CD4-positive, alpha-beta T cell treated with Interleukin-17A for 4 hours (primary cell): ENCODE measurements at places on chromosomes 16 and 17.

- DNase-seq: no peak
These were observed 218.3 kb downstream of the CDH13 start for GRCh38 chr16:82845116-82845515.

DNA sequence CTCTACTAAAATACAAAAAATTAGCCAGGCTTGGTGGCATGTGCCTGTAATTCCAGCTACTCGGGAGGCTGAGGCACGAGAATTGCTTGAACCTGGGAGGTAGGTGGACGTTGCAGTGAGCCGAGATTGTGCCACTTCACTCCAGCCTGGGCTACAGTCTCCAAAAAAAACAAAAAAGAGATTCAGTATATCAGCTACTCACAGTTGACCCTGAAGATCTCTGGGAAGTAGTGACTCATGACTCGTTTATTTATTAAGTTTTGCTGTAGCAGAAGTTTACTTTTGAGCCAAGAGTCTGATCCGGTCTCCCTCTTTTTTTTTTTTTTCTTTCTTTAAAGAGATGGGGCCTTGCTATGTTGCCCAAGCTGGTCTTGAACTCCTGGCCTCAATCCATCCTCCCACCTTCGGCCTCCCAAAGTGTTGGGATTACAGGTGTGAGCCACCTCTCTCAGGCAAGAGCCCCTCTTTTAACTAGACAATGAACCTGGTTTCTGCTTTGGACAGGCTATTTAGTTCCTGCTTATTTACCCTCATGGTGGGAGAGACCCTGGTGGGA, 4.4 kb downstream of the MVP start:
- no peak for DNase-seq

DNA sequence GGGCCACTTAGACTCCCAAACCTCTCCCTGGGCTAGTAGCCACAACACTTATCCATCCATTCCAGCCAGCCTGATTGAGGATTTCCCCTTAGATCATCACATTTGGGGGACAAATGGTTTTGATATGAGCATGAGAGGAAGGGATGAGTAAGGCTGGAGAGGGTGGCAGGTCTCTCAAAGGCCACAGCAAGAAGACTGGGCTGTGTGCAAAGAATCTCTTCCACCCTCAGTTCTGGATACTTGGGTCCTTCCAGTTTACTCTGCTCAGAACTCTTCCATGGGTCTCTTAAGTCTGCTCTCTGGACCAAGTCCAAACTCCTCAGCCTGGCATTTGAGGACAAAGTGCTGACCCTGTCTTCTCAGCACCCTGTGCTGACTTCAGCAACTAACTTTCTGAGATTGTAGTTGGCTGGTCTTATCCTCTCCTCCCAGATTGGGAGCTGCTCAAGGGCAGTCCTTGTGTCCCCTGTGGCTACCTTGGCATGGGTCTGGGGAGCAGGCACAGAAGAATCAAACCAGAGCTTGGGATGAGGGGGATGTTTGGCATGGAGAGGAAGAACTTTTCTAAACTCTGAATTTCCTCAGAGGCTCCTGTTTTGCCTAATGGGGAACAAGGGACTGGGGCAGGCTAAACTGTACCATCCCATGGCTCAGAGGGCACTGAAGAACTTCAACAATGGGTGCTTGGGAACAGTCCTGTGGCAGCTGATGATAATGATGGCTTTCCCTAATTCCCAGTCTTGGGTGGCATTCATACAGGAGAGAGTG, 3.1 kb upstream of the NFATC3 start:
- no peak for DNase-seq

- no peak for DNase-seq
These were observed 17.1 kb downstream of the DEF8 start for GRCh38 chr16:89965447-89966225.

DNA sequence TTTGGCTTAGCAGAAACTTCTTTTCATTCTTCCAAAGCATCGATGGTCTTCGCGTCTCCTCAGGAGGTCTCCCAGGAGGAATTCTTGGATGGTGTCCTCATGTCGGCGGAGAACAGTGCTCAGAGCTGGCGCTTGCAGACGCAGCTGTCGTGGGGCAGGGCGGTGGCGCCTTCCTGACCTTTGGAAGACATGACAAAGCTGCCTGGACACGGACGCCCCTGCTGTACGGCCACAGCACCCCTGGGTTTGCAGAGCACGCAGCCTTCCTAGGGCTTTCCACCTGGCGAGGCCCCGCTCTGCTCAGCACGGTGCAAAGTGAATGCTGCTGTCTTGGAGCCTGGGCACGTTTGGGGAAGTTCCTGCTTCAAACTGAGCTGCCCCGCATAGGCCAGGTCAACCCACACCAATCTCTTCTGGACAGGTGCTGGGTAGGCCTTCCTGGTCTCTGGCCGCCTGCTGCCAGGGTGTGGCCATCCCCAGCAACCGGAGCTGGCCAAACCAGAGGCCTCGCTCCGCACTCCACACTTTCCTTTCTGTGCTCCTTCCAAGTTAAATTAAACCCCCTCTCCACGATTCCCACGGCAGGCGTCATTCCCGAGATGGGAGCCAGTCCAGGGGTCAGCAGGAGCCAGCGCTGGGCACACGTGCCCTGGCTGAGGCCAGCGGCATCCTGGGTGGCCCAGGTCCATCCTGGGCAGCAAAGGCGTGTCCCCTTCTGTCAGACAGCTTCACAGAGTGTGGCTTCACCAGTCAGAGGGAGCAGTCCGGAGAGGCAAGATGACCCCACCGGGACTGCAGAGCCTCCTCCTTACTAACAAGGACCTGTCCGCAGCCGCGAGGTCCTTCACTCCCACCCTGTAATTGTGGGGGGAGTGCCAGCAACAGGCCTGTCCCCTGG, 15.0 kb upstream of the KREMEN2 start:
- no peak for DNase-seq

DNA sequence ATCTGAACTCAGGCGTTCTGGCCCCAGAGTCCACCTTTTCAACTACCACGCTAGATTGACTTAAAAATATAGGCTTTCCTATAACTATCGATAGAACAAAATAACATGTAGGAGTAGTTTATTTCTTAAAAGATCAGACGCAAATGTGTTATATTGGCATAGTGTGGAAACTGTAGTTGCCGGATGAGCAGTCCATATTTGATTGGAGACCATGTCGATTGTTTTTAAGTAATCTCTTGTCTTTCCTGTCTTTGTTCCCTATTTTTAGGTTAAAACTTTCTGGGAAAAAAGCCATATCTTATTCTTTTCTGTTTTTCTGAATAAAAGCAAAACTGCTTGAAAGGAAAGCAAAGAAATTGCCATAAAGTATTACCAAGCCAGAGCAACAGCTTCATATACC, 53.1 kb downstream of the GAN start:
- no peak for DNase-seq

- no peak for DNase-seq
These were observed 8.5 kb downstream of the ADGRG3 start for GRCh38 chr16:57676553-57677085.

- no peak for DNase-seq
These were observed 21.3 kb upstream of the MFSD6L start for GRCh38 chr17:8820311-8821010.

DNA sequence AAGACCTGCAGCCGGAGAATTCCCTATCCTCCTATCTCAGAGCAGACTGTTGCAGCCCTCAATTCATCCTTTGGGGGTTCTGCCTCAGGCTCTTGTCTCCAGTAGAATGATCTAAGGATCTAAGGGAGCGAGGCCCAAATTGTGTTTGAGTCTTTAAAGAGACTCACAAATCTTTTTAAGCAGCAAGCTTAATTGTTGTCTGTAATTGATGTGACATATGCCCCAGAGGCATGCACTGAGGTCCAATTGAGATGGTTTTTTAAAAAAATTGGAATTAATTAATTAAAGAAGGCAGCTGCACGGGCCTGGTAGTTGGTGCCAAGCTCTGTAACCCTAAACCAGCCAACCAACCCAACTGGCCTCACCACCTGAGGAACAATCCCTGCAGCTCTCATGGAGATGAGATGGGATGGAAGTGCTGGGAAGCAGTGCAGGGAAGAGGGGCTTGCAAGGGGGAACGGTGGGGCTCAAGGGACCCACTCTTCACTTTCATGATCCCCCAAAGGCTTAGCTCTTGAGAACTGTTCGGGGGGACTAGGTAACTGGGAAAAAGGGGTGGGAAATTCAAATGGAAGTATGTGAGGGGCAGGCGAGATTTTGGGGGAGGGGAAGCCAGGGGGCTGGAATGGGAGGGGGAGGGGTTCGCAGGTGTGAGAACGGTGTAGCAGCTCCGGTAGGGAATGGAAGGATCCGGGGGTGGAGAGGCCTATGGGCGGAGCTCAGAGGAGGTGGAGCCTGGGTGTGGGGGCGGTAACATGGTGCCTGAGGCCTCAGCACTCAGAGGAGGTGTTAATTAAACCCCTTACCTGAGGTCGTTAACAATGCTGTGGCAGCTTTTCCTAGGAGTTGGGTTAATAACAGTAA, 9.2 kb upstream of the ZNF652 start:
- DNase-seq: no peak

GRCh38 chr16:22347100-22347820, 27.2 kb downstream of the CDR2 start:
- DNase-seq: no peak

GRCh38 chr16:27498916-27499658, 50.6 kb downstream of the GTF3C1 start:
- no peak for DNase-seq

DNA sequence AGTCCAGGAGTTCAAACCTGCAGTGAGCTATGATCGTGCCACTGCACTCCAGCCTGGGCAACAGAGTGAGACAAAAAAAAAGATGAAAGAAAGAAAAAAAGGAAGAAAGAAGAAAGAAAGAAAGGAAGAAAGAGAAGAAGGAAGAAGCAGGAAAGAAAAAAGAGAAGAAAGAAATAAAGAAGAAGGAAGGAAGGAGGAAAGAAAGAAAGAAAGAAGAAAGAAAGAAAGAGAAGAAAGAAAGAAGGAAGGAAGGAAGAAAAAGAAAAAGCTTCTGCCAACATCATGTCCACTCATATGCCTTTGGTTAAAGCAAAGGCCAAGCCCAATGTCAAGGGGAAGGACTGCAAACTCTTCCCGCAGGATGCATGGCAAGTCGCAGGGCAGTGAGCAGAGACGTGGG, 143.2 kb downstream of the IRX3 start:
- DNase-seq: no peak

- DNase-seq: no peak
These were observed 11.9 kb upstream of the GLIS2 start for GRCh38 chr16:4303973-4304372.

DNA sequence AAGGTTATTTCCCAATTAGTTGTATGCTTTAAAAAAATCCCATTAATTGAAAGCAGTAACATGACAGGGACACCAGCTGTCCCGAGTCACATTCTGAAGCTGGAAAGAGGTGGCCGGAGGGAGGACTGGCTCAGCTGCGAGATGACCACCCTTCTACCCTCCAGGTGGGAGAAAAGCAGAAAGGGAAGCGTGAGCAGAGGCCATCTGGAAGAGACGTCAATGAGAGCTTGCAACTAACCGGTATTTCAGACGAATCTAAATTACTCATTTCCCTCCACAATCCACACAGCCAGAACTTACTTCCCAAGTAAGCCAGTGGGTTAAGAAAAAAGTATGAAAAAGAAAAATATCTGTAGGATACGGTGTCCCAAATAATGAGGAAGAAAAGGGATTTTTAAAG, 28.5 kb upstream of the SLC38A8 start:
- DNase-seq: no peak

GRCh38 chr16:27761816-27762215, 211.9 kb downstream of the KATNIP start:
- no peak for DNase-seq

DNA sequence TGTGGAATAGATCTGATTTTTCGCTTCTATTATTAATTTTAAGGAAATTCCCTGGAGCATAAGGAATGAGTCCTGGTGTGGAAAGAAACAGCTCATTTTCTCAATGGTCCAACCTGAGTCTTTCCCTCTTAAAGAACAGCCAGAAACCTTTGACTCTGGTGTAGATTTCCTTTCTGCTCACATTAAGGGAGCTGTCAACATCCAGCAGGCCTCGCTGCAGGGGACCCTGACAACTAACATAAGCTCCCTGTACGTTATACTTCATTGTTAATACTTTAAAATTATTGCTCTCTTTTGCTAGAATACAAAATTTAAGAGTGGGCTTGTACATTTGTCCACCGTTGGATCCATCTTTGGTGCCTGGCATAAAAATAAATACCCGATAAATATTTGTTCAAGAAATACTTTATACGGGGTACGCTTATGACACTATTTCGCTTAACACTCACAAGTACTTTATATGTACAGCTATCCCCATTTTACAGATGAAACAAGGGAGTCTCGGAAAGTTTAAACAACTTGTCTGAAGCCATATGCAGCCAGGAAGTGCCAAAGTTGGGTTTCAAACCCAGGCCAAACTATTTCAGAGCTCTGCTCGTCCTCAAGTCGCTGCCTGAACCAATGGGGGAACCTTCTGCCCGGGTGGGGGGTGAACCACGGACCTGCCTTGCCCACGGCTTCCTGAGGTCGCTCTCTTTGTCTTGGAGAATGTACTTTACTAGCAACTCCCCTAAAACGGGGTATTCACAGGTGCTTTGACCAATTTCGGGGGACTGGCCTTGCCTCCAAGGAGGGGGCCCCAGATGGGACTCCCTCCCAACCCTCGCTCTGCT, 611 bp downstream of the SMARCE1 start:
- DNase-seq: no peak

- no peak for DNase-seq
These were observed 7.2 kb downstream of the ALOX12B start for GRCh38 chr17:8080208-8080798.

DNA sequence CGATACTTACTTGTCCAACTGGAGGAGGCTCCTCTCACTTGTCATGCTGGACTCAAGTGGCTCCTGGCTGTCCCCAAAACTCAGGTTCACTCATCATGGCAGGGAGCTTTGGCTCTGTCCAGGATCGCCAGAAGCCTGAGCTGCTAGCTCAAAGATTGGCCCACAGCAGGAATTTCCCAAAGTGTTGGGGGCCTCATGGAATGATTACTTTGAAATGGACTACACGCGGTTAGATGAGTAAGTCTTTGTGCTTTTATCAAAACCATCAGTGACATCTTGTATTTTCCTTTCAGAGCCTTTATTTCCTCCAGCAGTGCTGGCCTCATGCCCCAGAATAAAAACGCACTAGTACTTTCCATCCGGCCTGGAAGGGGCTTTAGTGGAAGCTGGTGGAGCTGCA, 29.2 kb upstream of the PHB1 start:
- DNase-seq: no peak

GRCh38 chr16:65657071-65657494, 535.2 kb upstream of the CDH11 start:
- no peak for DNase-seq

DNA sequence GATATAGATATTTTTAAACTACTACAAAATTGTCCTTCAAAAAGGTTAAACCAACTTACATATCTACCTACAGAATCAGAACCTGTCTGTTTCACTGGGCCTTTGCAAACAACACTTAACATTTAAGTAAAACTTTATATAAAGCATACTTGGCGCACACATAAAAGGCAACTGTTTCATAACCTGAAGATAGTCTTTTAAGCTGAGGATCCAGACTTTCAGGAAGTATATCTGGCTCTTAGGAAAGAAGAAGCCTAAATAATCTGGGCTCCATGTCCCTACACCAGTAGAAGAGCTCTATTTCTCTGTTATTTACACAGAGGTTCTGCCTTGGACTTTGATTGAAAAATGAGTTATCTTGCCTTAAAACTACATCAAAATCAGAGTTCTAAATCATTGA, 75.9 kb downstream of the TRIM37 start:
- DNase-seq: no peak
